HepG2 (cell line): ENCODE measurements at places on chromosomes 1 and 21.

- no peak for DNase-seq
Measured at GRCh38 chr1:154835531-154836324, 34.4 kb downstream of the KCNN3 start.

DNA sequence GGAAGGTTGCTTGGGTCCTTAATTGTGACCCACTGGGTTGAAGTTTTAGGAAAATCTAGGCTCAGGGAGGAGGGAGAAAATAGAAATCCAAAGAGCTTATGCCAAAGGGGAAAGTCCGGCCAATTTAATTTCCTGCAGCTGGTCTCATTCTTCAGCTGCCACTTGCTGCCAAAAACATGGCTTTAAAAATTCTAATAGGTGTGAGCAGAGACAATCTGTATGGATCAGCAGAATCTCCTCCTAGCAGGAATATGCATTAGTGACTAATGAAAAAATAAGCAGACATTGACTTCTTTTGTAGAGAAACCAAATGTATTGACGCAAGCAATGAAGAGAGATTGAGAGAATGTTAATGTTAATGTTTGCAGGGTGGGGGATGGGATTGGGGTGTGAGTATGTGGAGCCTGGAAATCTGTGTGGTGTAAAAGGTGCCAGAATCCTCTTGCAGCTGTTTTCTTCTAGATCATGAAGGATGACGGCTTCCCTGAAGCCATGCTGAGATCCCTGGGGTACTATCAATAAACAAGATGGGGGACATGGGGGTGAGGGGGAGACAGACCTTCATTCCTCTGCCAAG lies 35.3 kb downstream of the VWA5B1 start:
- no peak for DNase-seq

DNA sequence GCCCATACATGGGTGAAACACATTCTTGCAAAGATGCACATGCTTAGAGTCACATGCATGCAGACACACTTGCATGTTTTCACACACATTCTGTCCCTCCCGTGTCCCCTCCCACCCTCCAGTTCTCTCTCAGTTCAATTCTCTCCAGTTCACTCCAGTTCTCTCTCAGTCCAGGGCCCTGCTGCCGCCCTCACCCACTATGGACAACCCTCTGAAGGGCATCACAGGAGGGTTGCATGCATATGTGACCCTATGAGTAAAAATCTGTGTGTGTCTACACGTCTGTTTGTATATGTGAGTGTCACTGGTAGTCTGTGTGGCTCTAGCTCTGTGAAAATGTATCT lies 21.8 kb upstream of the ADGRB2 start:
- DNase-seq = no peak

GRCh38 chr21:31938330-31939301 lies 65.8 kb downstream of the HUNK start:
- DNase-seq = no peak
